ENCODE measurements at places on chromosomes 16 and 17.

DNA sequence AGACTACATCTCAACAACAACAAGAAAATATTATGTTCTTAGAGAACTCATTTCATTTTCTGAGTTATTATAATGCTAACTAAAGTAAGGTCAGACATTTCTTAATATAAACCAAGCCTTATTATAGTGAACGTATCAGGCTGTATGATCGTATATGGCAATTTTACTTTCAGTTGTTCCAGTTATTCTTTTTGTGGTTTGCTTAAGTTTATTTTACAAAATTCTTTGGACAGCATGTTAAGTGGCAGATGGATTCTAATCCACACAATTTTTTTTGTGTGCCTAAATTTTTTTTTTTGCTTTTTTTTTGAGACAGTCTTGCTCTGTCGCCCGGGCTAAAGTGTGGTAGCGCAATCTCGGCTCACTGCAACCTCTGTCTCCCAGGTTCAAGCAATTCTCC is 59.0 kb downstream of the VMP1 start:
- no peak for DNase-seq

DNA sequence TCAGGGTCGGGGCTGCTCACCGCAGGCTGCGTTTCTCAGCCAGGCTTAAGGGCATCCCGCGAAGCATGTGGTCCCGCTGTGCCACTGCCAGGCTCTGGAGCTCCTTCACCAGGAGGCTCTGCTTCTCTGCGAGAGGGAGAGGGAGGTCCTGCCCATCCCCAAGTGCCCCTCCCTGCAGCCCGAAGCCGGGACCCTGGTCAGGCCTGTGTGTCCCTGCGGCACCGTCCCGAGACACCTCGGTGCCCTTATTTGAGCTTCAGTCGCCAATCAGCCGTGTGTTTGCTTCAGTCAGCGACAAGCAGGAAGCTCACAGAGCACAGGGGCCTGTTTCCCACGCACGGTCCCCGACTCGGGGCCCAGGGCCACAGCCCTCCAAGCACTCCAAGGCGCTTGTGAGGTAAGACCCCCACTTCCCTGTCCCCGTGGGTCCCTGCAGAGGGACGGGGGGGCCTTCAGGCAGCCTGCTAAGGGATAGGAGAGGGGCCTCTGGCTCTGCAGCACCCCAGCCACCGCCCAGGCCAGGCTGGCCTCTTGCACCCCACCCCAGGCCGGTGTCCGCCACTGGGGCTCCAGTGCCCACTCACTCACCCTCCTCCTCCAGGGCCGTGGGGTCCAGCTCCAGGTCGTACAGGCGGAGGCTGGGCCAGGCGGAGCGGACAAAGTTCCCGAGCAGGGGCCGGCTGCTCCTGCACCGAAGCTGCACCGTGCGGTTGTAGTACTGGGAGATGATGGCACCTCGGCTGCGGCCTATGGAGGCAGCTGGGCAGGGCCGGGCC is 3.2 kb downstream of the TMC6 start:
- no peak for DNase-seq

DNA sequence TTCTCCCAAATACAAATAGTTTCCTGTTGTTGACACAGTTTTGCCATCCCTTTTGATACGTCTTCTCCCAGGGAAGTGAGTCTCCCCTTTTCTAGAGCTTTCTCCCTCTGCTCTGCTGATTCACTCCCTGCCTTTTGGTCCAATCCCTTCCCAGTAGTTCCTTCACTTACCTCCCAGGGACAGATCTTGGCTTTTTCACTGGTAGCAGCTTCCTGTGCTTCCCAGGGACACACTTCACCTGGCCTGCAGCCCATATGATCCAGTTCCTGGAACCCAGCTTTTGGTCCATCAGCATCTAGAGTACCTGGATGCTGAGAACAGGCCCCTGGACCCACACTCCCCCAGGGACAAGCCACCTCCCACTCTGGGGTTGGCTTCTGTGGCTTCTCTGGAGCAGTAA is 15.8 kb downstream of the GPR179 start:
- DNase-seq = no peak

DNA sequence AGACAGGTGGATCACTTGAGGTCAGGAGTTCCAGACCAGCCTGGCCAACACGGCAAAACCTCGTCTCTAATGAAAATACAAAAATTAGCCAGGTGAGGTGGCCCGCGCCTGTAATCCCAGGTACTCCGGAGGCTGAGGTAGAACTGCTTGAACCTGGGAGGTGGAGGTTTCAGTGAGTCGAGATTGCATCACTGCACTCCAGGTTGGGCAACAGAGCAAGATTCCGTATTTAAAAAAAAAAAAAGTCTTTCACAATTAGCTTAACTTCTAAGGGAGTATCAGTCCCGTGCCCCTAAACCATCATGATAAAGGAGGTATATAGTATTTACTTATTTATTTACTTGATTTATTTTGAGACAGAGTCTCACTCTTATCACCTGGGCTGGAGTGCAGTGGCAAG is 3.4 kb upstream of the MEFV start:
- DNase-seq = no peak

DNA sequence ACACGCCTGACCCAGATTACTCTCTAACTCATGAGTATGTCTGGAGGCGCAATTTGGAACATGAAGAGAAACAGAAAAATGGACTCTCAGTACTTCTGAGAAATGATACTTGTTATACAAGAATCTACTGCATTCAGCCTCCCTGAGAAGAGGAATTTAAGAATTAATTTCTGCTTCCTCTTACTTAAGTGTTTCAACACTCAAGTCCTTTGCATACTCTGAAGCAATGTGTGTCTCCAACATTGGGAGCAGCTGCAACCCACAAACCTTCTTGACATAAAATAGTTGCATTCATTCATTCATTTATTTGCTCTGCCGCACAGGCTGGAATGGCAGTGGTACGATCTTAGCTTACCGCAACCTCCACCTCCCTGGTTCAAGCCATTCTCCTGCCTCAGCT is 199.8 kb downstream of the NPIPA7 start:
- no peak for DNase-seq

DNA sequence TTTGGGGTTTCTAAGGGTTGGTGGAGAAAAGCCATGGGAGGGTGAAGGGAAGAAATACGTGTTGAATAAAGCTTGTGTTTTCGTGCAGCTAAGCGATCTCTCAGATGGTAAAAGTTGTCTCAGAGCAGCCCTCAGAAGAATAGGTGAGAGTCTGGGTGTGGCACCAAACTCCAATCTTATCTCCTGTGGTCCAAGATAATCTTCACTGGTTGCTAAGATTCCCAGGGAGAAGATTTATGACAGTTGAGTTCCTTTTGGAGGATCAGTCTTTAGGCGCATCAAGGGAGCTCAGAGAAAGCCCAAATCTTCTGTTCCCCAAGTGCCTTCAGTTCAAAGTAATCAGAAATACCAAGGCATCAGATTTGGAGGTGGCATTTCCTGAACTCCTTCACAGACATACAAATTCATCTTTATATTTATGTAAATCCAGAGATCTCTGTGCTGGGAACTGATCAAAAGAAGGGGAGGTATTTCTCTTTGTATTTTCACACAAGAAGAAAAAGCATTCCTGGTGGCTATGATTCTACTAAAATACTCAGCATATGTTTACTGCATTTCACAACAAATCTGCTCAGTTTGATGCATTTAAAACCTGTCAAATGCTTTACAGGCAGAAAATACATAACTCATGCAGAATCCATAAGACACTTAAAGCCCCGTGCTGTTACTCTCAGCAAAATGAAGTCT is 102.9 kb downstream of the ABCC12 start:
- DNase-seq = no peak

DNA sequence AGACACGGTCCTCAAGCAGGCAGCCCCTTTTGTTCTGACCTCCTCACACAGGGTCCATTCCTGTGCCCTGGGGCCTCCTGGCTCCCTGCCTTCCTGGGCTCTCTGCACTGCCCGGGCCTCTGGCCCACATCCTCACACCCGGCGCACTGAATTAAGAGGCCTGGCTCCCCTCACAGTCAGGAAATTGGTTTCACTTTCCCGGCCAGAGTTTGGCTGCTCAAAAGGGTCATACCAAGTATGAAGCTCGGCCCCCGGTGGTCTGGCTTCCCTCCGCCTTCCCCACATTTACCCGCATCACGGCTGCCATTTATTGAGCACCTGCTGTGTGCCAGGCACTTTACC is 220.0 kb downstream of the NTN1 start:
- DNase-seq = no peak

- no peak for DNase-seq
These were observed 20.9 kb downstream of the RGS9 start for GRCh38 chr17:65158041-65158440.

DNA sequence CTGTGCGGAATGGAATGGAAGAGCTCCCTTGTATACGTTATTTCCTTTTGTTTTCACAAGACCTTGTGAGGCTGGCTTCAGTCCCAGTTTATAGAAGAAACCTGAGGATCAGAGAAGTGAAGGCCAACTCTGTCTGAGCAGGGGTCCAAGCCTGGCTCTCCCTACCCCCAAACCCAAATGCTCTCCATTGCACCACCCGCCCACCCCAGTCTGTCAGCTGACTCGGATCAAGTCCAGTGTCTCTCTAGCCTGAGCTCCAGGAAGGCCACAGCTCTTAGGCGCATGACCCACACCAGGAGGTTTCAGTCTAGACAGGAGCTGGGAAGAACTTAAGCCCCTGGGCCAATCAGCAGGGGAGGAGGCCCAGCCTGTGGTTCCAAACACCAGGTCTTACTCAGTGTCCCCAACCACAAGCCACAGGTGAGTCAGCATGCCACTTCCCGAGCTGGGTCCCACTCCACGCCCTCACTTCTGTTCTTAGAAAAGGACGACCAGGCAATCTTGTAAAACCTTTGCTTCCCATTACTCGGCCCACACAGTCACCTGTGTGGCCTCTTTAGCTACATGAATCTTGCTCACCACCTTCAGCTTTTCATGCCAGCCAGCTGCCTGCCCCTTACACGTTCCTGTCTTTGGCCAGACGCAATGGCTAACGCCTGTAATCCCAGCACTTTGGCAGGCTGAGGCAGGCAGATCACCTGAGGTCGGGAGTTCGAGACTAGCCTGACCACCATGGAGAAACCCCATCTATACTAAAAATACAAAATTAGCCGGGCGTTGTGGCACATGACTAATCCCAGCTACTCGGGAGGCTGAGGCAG is 27.8 kb downstream of the TK2 start:
- DNase-seq = peak; percentile 95

GRCh38 chr17:70797166-70797565 is 627.8 kb downstream of the KCNJ2 start:
- DNase-seq = no peak

DNA sequence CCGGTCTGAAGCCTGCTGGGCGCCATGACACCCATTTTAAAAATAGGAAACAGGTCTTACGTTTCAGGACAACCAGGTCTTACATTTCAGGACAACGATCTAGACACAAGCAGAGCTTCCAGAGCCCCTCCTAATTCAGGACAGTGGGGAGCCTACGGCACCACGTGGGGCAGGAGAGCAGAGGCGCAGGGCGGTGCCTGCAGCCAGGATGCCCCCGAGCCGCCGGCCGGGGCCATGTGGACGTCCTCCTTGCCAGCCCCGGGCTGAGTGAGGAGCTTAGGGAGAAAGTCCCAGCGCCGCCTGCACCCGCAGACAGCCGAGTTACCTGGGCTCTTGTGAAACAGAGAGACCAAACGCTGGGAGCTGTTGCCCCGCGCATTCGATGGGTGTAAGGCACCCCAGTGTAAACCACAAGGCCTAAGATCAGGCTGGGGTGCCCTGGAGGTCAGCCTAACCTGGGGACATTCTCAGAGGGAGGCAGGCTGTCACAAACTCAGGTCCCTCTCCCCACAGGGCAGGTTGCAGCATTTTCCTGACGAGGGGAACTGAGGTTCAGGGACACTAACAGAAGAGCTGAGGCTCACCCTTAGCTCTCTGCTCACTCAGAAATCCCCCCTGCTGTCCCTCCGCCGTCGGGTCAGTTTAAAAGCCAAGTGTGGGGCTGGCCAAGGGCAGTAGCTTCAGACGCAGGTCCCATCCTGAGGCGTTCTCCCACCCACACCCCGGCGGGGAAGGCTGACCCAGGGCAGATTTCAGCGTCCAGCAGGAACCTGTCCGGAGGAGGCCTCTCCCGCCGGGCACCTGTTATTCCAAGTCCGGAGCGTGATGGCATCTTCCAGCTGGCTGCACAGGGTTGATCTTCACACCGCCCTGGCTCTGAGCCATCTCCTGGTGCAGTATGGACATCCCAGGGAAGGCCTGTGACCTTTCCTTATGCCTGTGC is 1.8 kb upstream of the NOTUM start:
- DNase-seq = peak; percentile 21

- DNase-seq = no peak
These were observed 172.7 kb upstream of the CDH8 start for GRCh38 chr16:62208934-62209333.

- DNase-seq = no peak
These were observed 16.4 kb upstream of the SLC16A11 start for GRCh38 chr17:7060165-7060891.

- no peak for DNase-seq
These were observed 8.0 kb upstream of the MYH13 start for GRCh38 chr17:10380631-10381408.

DNA sequence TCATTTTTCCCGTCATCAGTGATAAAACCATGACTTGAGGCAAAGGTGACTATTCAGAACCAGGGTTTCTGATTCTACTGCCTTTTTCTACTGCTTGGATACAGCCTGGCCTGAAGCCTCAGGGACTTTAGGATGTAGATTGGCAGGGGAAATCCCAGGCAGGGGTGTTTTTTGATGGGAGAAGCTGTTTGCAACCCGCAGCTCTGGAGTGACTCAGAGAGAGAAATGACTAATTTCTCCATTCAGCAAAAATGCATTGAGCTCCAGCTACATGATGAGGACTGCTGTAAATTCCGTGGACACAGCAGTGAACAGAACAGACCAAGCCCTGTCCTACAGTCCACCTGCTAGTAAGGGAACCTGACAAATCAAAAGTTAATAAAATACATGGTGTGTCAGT is 560.6 kb downstream of the CDH13 start:
- DNase-seq = no peak

DNA sequence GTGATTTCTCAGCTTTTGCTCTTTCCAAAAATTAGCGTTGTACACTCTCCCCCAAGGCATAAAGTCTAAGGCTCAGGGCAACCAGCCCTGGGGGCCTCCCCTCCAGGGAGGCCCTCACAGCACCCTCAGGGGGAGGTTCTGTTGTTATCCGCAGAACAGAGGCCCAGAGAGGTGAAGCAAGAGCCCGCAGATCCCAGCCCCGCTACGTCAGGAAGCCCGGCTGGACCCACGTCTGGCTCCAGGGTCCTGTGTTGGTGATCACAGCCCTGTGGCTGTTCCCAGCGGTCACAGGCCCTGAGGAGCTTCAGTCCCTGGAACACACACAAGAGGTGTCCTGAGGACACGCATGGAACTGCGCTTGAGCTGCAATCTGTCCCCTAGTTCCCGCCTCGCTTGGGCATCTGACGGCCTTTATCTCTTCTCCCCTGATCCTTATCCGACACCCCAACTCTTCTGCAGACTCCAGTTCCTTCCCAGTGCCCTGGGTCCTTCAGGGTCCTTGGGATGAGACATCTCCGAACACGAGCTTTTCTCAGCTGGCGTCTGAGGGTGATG is 1.1 kb upstream of the ZG16B start:
- no peak for DNase-seq

- peak; percentile 40 for DNase-seq
These were observed 17.1 kb downstream of the FOXJ1 start for GRCh38 chr17:76123749-76124581.

- DNase-seq = no peak
These were observed 55.7 kb downstream of the TAOK1 start for GRCh38 chr17:29445844-29446243.
